ENCODE measurements at places on chromosomes 2 and 18. TPM values are rescaled to one million over a fixed set of nuclear protein-coding genes. Genes with fewer than 3 reads are reported as not detected.

Gene DOK6
- total RNA-seq: not detected

Gene GREB1L
- not detected for total RNA-seq

Gene IMPACT
- total RNA-seq: 11.8 TPM

Gene MFSD2B
- 0.12 TPM for total RNA-seq

Gene STARD6
- total RNA-seq: 0.54 TPM

Gene FBLN7
- total RNA-seq: 29.6 TPM

Gene MAIP1
- total RNA-seq: 24.7 TPM

Gene REG3A
- not detected for total RNA-seq

Gene CSRNP3
- not detected for total RNA-seq

Gene FAP
- total RNA-seq: not detected

Gene ICA1L
- 5.4 TPM for total RNA-seq

Gene NDC80
- total RNA-seq: 42.6 TPM

Gene DES
- not detected for total RNA-seq

Gene LOXHD1
- total RNA-seq: not detected

Gene DLX1
- not detected for total RNA-seq

Gene HOXD12
- not detected for total RNA-seq

Gene AFF3
- total RNA-seq: 1.7 TPM

Gene METAP1D
- total RNA-seq: 6.4 TPM

Gene SERPINB10
- not detected for total RNA-seq

Gene C2orf80
- total RNA-seq: not detected

Gene WDSUB1
- 5.7 TPM for total RNA-seq

Gene UPP2
- total RNA-seq: not detected

Gene DLX2
- 0.20 TPM for total RNA-seq

Gene ASXL3
- total RNA-seq: not detected

Gene TRABD2A
- total RNA-seq: 62.2 TPM

Gene CNRIP1
- total RNA-seq: not detected

Gene BMP10
- not detected for total RNA-seq

Gene ZRANB3
- total RNA-seq: 5.5 TPM

Gene CACNB4
- 0.83 TPM for total RNA-seq

Gene SERPINB4
- not detected for total RNA-seq

Gene TUBA4B
- not detected for total RNA-seq

Gene REG1B
- not detected for total RNA-seq

Gene ACVR1C
- total RNA-seq: 1.1 TPM

Gene GPR45
- not detected for total RNA-seq

Gene MC4R
- total RNA-seq: not detected

Gene PARD6G
- 0.10 TPM for total RNA-seq

Gene POTEE
- total RNA-seq: 1.1 TPM

Gene SMAD2
- 383 TPM for total RNA-seq

Gene CNPPD1
- total RNA-seq: 72.2 TPM

Gene SLC5A7
- total RNA-seq: not detected

Gene NETO1
- not detected for total RNA-seq

Gene MBOAT2
- total RNA-seq: 4.5 TPM

Gene MPP4
- not detected for total RNA-seq

Gene NGEF
- total RNA-seq: not detected

Gene GALR1
- not detected for total RNA-seq

Gene LYG2
- not detected for total RNA-seq

Gene TLX2
- 1.2 TPM for total RNA-seq

Gene C2orf49
- 18.5 TPM for total RNA-seq

Gene KCNF1
- total RNA-seq: not detected

Gene IL36RN
- total RNA-seq: not detected

Gene SLC19A3
- not detected for total RNA-seq

Gene NCKAP5
- not detected for total RNA-seq

Gene C2orf69
- total RNA-seq: 18.0 TPM

Gene BOD1L2
- total RNA-seq: not detected
